ENCODE measurements at places on chromosomes 16 and 17.

DNA sequence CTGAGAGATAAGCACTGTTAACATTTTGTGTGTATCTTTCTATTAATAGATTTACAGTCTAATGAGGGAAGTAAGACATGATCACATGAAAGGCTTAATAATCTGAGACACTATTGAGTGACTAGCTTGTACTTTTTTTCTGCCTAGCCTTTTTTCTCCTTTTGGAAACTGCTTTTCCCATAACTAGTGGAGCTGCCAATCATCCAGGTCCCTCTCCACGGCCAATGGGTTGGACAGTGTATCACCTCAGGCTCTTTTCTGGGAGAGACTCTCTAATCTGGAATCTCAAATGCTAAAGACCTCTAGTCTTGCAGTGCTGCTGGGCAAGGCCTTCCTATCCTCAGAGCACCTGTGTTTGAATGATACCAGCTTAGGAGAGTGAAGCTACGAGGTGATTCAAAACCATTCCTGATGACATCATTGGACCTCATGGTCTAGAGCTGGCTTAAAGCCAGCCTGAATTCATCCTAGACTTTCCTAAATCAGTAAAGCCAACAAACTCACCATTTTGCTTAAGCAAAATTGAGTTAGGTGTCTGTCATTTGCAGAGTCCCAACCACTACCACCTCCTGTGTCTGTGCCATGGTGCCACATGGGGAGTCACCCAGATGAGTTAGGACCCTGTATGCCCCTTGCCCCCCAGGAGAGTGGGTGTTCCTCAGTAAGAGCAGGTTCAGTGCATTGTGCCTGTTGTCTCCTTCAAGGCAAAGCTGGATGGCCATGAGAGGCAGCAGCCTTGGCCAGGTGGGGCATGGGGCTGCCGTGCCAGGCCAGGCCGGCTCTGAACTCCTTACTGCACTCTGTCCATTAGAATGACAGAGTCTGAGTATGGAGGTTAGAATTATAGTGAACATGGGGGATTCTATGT, 62.9 kb downstream of the SPECC1 start:
- no peak for DNase-seq

- peak; percentile 50 for DNase-seq
Observed at GRCh38 chr16:74695450-74696422, 4.9 kb downstream of the MLKL start.

GRCh38 chr16:86398622-86399021, 111.7 kb upstream of the FOXF1 start:
- DNase-seq: no peak

DNA sequence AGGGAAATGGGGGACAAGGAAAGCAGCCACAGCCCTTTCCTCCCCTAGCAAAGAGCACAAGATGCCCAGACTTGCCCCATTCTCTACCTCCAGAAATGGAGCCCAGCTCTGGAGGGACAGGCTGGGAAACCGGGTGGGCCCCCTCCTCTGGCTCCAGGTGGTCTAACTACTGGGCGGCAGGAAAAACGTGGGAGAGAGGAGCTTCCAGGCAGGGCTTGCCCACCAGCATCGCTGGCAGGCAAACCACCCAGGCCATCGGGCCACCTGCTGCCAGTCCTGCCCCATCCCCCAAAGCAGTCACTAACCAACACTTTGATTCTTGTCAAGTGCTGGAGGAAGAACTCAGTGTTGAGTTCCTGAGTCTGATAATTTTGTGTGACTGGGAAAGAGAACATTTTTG, 15.6 kb downstream of the ANKS3 start:
- no peak for DNase-seq

DNA sequence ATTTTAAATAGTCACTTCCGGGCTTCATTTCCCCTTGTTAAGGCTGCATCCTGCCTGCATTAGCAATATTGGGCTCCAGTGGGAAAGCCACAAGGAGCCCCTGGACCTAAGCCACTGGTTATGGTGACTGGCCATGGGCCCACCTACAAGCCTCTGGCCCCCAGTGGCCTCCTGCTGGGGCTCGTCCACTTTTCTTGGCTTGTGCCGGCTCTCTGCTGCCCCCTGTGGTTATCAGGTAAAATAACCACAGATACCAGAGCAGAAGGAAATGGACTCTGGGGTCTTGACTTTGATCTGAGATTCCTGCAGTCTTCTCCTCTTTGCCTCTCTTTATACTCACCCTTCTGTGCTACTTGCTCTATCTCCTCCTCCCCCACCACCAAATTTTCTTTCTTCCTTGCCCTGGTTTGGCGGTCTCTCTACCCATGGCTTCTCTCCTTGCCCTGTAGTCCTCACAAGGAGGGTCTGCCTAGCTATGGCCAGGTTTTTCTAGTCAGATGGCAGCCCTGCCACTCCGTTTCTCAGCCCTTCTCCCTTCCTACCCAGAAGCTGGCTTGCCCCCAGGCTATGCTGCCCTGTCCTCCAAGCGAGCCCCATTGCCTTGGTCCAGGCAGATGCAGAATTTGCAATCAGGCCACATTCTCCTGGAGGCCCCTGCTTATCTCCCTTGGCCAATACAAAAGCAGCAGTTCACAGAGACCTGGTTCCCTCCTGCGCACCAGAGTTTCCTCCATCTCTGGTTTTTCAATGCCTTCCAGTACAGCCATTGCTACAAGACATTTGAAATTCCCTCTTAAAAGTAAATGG, 82.9 kb upstream of the RCVRN start:
- no peak for DNase-seq

GRCh38 chr17:15233022-15233805, 31.9 kb downstream of the PMP22 start:
- DNase-seq: peak; percentile 8

GRCh38 chr17:15287538-15288267, 22.6 kb upstream of the PMP22 start:
- DNase-seq: no peak

DNA sequence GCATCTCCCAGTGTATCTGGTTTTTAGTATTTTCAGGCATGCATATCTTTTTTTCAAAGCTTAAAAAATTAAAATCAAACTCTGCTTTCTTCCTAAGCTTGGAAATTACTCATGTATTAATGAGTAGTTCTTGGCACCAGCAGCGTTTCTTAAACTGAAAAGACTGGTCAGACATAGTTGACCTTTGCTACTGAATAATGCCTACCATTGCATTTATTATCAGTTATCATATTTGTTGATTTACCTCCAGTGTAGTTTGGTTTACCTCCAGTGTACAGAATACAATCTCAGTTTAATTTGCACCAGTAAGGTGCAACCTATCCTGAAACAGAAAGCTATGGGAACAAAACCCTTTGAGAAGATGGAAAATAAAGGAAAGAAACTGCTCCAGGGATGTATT, 34.5 kb upstream of the EVI2A start:
- no peak for DNase-seq

GRCh38 chr17:82494236-82495055, 25.1 kb upstream of the FOXK2 start:
- DNase-seq: peak; percentile 98

DNA sequence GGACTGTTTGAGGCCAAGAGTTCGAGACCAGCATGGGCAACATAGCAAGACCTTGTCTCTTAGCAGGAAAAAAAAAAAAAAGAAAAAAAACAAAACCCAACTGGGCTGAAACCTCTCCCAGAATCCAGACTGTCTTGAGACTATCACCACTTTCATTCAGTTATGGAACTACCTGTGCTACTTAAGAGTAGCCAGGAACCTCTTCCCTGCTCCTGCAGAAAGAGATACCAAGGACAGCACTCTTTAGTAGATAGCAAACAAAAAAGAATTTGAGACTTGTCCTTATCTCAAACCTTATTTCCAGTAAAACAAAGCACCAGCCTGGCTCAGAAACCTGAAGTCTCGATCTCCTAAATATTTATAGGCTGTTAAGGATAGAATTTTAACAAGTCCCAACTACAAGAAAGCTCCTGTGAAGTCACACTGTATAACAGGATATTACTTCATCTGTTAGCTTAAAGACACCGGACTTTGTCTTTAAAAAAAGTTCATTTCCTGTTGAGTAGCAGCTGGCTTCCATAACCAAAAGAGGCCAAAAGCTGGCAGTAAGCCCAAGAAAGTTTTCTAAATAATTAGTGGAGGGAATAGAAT, 5.1 kb downstream of the CDR2 start:
- peak; percentile 70 for DNase-seq

GRCh38 chr17:12530161-12530560, 135.5 kb upstream of the MYOCD start:
- DNase-seq: no peak

DNA sequence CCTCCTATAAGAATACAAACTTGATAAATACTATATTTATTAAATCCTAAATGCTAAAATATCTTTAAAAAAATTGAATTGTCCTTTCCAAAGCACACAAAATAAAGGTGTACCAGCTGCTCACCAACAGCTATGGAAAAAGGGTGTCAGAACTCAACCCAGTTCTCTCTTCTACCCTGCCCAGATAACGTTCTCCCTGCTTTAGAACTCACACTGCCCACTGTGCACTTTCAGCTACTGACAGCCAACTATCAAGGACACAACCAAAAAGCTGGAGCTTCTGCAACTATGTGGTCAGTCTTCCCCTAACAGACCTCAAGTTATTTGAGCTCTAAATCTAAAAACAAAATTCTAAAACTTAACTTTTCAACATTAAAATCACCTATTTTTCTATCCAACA, 13.7 kb downstream of the AP1G1 start:
- DNase-seq: no peak

- DNase-seq: peak; percentile 10
Observed at GRCh38 chr16:727291-727977, 528 bp downstream of the HAGHL start.

DNA sequence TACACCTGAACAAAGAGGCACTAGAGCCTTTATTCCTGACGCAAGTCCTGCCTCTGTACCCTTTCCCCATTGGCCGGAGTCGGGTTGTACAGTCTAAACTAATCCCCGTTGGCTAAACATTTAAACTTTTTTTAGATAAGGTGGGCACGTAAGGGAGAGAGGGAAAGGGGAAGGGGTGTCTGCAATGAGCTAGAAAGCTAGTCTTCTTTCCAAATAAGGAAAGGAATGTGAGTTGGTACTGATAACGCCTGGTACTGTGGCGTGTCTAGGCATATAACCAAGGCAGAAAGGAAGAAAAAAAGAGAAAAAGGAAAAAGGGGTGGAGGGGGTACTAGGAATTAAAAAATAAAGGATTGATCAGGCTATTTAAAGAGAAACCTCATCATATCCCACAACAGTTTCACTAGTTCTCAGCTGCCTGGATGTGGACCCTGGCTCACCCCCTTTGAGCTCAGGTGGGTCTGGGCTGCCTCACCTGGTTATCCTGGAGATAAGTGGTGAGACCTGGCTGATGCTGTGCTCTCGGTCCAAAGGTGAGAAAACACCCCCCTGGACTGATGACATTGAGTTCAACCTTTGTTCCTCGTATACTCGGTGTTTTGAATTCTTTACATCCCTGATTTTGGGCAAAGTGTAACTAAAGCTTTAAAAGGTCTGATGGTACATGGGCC, 90.9 kb upstream of the EEF2KMT start:
- DNase-seq: no peak

GRCh38 chr17:9270921-9271320, 249.6 kb downstream of the NTN1 start:
- no peak for DNase-seq

GRCh38 chr17:73976147-73976546, 227.3 kb upstream of the RPL38 start:
- no peak for DNase-seq

GRCh38 chr17:46020023-46020761, 21.1 kb downstream of the STH start:
- no peak for DNase-seq

DNA sequence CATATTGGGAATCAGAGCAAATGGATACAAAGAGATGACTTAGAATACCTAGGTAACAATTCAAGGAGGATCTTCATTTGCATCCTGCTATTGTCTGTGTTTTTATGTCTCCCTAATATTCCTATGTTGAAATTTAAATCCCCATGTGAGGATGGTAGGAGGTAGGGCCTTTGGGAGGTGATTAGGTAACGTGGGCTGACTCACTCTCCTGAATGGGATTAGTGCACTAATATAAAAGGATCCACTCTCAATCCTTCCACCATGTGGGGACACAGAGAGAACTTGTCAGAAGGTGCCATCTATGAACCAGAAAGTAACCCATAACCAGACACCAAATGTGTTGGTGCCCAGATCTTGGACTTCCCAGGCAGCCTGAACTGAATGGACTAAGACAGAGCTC, 83.4 kb downstream of the CDH8 start:
- DNase-seq: no peak

DNA sequence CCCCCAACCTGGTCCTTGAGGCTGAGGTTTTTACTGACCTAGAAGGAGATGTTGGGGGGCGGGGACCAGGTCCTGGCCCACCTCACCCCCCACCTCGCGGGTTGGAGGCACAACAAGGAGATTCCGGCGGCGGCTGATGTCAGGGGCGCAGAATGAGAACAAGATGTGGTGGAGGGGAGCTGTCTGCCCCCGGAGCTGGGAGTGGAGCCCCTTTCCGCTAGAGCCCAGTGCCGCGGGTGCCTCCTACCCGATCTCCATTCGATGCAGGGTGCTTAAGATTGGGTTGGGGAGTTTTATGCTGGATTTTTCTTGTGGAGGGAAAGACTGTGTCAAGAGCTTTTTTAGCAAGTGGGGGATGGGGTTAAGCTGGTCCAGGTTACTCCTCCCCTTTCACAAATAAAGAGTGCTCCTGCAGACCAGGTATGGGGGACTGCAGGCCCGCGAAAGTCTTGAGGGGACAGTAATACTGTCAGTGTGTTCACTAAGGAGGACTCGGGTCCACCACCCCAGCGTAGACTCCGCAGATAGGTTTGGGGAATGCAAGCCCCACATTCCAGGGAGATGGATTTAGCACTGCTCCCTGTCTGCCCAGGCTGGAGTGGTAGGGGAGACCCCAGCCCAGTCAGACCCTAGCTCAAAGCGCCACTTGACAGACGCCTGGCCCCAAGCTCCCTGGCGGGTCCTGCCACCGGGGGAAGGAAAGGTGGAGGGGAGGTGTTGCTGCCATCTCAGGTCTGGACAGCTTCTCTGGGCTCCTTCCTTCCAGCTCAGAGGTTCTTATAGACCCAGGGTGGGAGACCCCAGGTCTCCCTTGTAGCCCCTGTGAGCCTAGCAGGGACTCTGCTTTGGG, 2.0 kb downstream of the CACNA1G start:
- no peak for DNase-seq

GRCh38 chr17:16977932-16978331, 6.0 kb upstream of the TNFRSF13B start:
- DNase-seq: no peak

- no peak for DNase-seq
Observed at GRCh38 chr16:77974883-77975282, 47.5 kb upstream of the CLEC3A start.

All from AML-193 (cell line).